Muscle of leg (tissue), 16 donors: ENCODE measurements at places on chromosomes 2 and 18. TPM values are rescaled to one million over a fixed set of nuclear protein-coding genes. Genes with fewer than 3 reads are reported as not detected.

- no peak for DNase-seq
Observed at GRCh38 chr2:84816426-84817026, 64.4 kb downstream of the TRABD2A start.

DNA sequence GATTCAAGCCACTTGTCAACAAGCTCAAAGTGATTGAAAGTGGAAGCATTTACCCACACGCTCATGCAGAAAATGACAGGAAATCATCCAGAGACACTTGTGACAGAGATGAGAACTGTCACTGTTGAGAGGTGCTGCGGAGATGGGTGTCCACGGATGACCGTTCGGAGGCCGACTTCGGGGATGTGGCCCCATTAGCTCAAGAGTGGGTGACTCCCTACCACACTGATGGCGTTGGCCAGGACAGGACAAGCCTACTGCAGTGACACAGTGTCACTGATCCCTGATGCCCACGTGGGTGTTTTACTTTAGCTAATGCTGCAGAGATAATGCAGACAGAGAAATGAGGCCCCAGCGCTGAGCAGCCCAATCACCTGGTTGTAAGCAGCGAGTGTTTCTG is 81.5 kb upstream of the YWHAQ start:
- no peak for DNase-seq

Gene LAMA1
- 6.4 TPM for total RNA-seq

DNA sequence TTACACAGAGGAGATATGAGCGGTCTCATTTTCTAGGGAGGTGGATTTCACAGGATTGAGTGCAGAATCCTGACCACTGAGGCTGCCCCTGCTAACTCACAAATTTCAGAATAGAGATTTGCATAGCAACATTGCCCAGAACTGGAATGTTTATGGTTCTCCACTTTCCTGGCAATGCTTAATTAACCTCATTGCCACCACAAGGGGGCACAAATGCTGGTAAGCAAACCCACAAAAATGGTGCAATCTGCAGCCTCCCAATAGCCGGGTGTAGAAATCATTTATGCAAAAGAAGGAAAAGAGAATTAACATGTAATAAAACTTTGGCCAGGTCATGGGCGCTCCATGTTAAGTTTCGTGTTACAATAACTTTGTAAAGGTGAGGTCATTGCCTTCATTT is 112.4 kb downstream of the CYRIA start:
- DNase-seq, result peak; percentile 33

GRCh38 chr2:240287011-240287410 is 146.6 kb upstream of the OTOS start:
- no peak for DNase-seq

Gene CNGA3
- 0.40 TPM for total RNA-seq

DNA sequence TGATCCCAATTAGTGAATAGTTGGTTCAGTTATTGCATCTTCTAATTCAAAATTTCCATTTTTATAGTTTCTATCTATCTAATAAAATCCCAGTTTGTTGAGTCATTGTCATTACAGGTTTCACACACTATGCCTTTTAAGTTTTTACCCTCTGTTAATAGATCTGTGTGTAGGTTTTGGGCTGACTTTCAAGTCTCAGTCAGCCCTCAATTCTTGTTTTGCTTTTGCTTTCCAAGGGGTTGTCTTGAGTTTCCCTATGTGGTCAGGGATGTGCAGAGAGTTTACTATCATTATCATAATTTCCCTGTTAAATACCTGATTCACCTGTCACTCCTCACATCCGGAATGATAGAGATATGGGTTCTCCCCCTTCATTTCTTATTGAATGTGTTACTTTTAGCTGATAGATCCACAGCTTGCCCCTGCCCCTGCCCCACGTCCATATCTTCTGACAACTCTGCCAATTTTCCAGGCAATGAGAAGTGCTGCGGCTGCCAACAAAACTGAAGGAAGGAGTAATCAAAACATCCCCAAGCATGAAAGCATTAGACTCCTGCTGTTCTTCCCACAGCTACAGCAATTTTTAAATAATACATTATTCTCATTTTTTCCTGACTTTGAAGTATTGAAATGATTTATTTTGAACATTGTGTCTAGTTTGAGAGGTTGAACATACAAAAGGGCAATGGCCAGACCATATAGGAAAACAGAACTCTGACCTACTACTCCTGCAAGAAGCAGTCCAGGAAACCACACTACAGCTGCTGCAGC is 1064.8 kb downstream of the SUCLG1 start:
- no peak for DNase-seq

Gene ARMC9
- 6.6 TPM for total RNA-seq

Gene GALNT5
- total RNA-seq, result 9.6 TPM

Gene IL18RAP
- 0.35 TPM for total RNA-seq

- DNase-seq, result no peak
Observed at GRCh38 chr18:75076286-75076685, 132.7 kb downstream of the PTGR3 start.

GRCh38 chr18:55012008-55012407 is 52.7 kb upstream of the CCDC68 start:
- peak; percentile 16 for DNase-seq

Gene L3MBTL4
- 4.2 TPM for total RNA-seq

Gene C2orf66
- total RNA-seq, result 0.04 TPM

GRCh38 chr18:6781796-6782195 is 52.3 kb downstream of the ARHGAP28 start:
- DNase-seq, result peak; percentile 72

Gene ETAA1
- 13.8 TPM for total RNA-seq

Gene TEX44
- total RNA-seq, result not detected

- no peak for DNase-seq
Observed at GRCh38 chr18:26556573-26556972, 8.2 kb upstream of the KCTD1 start.

DNA sequence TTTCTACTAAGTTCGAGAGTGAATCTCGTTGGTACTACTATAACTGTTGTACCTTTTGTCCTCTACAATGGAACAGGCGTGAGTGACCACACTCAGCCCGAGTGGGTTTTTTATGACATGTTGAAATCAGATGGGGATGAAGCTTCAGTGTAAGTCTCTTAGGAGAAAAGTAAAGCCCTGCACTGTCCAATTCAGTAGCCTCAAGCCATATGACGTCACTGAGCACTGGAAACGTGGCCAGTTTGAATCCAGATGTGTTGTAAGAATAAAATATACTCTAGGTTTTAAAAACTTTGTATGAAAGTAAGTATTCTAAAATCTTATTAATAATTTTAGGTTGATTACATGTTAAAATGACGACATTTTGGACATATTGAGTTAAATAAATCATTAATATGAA is 101.7 kb upstream of the SP3 start:
- no peak for DNase-seq

DNA sequence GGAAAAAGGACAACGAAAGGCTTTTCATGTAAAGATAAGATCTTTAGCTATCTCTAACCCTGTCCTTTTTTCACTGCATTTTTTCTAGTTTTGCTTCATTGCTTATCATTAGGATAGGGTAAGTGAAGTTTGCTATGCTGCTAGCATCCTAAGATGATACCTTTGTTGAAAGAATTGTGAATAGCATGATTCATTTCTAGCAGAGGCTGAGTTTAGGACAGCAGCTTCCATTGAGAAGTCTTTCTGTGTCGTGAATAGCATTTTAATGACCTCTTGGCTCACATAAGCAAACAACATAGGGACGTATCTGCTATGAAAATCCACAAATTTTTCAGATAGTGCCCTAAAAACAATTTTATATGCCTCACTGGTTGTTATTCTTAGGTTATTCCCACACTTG is 36.4 kb upstream of the GAREM2 start:
- no peak for DNase-seq

Gene SLC4A3
- total RNA-seq, result 5.5 TPM

Gene ST8SIA5
- total RNA-seq, result 1.0 TPM

Gene ECEL1
- 0.31 TPM for total RNA-seq

Gene ALKAL2
- total RNA-seq, result 1.1 TPM

- DNase-seq, result no peak
Observed at GRCh38 chr18:9722691-9723090, 14.6 kb downstream of the RAB31 start.

Gene COL4A4
- total RNA-seq, result 0.13 TPM

Gene ASXL3
- total RNA-seq, result 8.2 TPM

Gene C2orf15
- total RNA-seq, result 0.04 TPM

- DNase-seq, result peak; percentile 6
Observed at GRCh38 chr2:164458792-164459191, 162.5 kb downstream of the GRB14 start.

GRCh38 chr2:26613241-26614215 is 27.6 kb downstream of the CIB4 start:
- DNase-seq, result peak; percentile 32

- DNase-seq, result no peak
Observed at GRCh38 chr2:47664817-47665216, 118.1 kb upstream of the MSH6 start.

DNA sequence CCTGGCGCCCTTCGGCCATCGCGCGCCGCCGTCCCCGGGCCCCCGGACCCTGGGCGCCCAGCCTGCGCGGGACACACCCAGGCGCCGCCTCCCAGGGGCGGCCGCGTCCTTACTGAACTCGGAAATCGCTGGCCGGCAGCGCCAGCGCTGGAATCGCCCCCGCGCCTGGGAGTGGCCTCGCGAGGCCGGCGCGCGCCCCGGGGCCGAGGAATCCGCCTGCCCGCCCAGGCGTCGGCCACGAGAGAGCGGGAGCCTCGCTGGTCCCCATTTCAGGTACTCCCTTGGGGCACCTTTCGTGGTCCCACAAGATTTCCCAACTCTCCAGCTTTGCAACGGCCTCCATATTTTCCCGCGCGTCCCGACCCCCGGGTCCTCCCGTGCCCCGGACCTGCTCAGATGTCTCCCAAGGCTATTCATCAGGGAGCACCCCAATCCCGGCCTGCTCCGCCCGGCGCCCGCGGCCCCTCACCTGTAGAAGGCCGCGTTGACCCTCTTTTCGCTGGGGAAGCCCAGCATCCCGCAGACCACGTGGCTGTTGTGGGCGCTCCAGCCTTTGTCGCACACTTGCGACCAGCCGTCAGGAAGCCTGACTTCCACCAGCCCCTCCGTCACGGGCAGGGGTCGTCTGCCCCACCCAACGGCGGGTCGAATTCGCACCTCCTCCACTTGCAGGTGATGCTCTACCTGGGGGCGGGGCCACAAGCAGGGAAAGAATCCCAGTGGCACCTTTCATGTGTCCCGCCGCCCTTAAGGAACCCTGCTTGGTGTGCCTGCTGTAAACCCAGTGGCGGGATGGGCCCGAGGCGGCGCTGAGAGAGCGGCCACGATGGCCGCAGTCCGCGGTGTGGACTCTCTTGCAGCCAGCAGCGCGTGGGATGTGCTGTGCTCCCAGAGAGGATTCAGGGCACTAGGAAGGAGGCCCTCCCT is 4.6 kb downstream of the LOXL3 start:
- DNase-seq, result peak; percentile 87
